ENCODE measurements at places on chromosomes 13 and 19. TPM values are rescaled to one million over a fixed set of nuclear protein-coding genes. Genes with fewer than 3 reads are reported as not detected.
A peak's percentile ranks its signal among the peaks of the same experiment; 100 is the strongest.

DNA sequence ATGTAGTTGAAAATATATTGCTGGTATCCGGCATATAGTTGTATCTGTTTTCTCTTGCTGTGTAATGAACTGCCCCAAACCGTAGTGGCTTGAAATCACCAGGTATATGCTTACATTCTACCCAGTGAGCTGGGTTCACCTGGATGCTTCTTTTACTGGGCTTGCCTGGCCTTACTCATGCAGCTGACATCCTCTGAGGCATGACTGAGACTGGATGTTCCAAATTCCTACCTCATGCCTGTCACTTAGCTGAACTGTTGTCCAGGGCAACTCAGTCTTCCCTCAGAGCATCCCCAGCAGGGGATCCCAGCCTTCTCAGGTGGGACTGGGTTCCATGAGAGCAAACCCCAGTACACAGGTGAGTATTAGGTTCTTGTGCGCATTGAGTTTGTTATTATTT is 66.8 kb downstream of the IFT88 start:
- H3K4me1 ChIP-seq = peaks cover 4% of the 10 kb centered on the region
- DNase-seq = no peak
- no peak overlapping the region for H3K4me3 ChIP-seq
- H3K27me3 ChIP-seq = no peaks in the 10 kb centered on the region
- no peaks in the 10 kb centered on the region for H3K36me3 ChIP-seq

GRCh38 chr19:33472691-33473652 is 48.6 kb downstream of the PEPD start:
- no peak for DNase-seq
- no peak overlapping the region for H3K27ac ChIP-seq
- H3K4me1 ChIP-seq = peaks cover 11% of the 10 kb centered on the region
- no peak overlapping the region for H3K4me3 ChIP-seq
- no peaks in the 10 kb centered on the region for H3K27me3 ChIP-seq

GRCh38 chr19:2171349-2172145 is 7.8 kb downstream of the DOT1L start:
- peak; percentile 79 for DNase-seq
- no peaks in the 10 kb centered on the region for H3K27me3 ChIP-seq

GRCh38 chr19:35332817-35333216 is 3.8 kb downstream of the CD22 start:
- no peaks in the 10 kb centered on the region for H3K27me3 ChIP-seq
- peaks cover 24% of the 10 kb centered on the region for H3K4me1 ChIP-seq
- peak overlapping the region; percentile 31 for H3K27ac ChIP-seq
- H3K36me3 ChIP-seq = no peaks in the 10 kb centered on the region
- H3K4me3 ChIP-seq = no peak overlapping the region

DNA sequence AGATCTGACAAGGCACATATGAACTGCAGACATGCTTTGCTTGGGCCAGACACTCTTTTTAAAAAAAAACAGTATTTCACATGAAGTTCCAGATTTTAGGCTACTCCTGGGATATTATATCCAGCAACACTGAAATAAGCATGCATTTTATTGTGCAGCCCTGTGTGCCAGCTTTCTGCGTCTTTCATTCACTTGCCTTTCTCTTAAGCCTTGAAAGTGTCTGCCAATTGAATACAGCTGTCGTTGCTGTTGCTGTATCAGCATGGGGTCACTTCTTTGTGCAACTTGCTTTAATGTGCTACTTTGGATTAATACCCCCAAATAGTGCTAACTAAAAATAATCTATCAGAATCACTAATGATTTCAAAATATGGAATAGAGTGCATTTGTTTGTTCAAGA is 657.8 kb downstream of the SLITRK6 start:
- no peak overlapping the region for H3K4me3 ChIP-seq
- H3K27ac ChIP-seq = no peak overlapping the region
- no peaks in the 10 kb centered on the region for H3K27me3 ChIP-seq
- no peak for DNase-seq

- H3K4me3 ChIP-seq = no peak overlapping the region
- H3K27ac ChIP-seq = no peak overlapping the region
- H3K27me3 ChIP-seq = no peaks in the 10 kb centered on the region
- H3K36me3 ChIP-seq = no peaks in the 10 kb centered on the region
Measured at GRCh38 chr19:31534786-31535657, 185.8 kb upstream of the TSHZ3 start.

DNA sequence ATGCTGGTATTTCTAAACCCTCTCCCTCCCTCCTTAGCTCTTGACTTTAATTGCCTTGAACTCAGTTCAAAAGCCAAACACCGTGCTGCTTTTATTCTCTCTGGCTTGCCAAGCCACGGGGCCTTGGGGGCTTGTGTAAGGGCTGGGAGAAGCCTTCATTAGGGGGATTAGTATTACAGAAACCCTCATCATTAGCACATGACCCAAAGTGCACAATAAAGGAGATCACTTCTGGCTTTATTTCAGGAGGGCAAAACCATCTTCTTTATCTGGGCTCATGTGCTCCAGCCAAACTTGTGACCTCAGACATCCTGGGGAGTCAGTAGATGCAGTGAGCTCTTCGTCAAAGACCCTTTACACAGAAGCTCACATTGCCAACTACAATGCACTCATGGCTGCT is at the start of gene DCT:
Gene DCT (minus strand): TSS at position 67 of the 400 bp plus-strand sequence. CDS start 427 bp downstream, outside the sequence.
- H3K4me1 ChIP-seq = peaks cover 5% of the 10 kb centered on the region
- no peaks in the 10 kb centered on the region for H3K36me3 ChIP-seq
- H3K27ac ChIP-seq = no peak within 1 kb of the TSS
- no peak within 1 kb of the TSS for H3K4me3 ChIP-seq

DNA sequence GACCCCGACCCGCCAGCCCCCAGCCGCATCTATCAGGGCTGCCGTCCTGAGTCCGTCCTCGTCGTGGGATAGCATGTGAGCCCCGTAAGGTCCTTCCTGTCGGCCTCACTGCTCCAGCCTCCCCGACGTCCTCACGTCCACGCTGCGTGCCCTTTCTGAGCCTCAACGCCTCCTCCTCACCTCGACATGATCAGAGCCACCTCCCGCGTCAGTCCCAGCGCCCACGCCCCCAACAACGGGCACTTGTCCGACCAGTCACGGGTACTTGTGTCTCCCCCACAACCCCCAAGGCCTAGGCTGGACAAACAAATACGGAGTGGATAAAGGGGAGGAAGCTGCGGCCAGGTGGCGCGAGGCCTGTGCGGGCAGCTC is 665 bp downstream of the ZNF497 start:
- peak overlapping the region; percentile 88 for H3K27ac ChIP-seq
- no peaks in the 10 kb centered on the region for H3K27me3 ChIP-seq
- DNase-seq = peak; percentile 56
- peaks cover 2% of the 10 kb centered on the region for H3K36me3 ChIP-seq
- peaks cover 27% of the 10 kb centered on the region for H3K4me1 ChIP-seq

GRCh38 chr13:109787135-109787954 is 962 bp upstream of the IRS2 start:
- H3K4me1 ChIP-seq = peaks cover 6% of the 10 kb centered on the region
- peak; percentile 36 for DNase-seq
- H3K27ac ChIP-seq = no peak overlapping the region
- peaks cover 3% of the 10 kb centered on the region for H3K36me3 ChIP-seq
- peaks cover 24% of the 10 kb centered on the region for H3K27me3 ChIP-seq

- no peak overlapping the region for H3K27ac ChIP-seq
- DNase-seq = no peak
- no peak overlapping the region for H3K4me3 ChIP-seq
- peaks cover 7% of the 10 kb centered on the region for H3K27me3 ChIP-seq
- no peaks in the 10 kb centered on the region for H3K36me3 ChIP-seq
- H3K4me1 ChIP-seq = peaks cover 28% of the 10 kb centered on the region
Measured at GRCh38 chr13:33206945-33207614, 78.5 kb downstream of the STARD13 start.

GRCh38 chr13:33483471-33483870 is 197.9 kb upstream of the STARD13 start:
- H3K27ac ChIP-seq = no peak overlapping the region
- H3K36me3 ChIP-seq = no peaks in the 10 kb centered on the region
- no peak overlapping the region for H3K4me3 ChIP-seq
- DNase-seq = no peak

GRCh38 chr19:55444646-55445045 is 1.5 kb upstream of the SHISA7 start:
- H3K36me3 ChIP-seq = peaks cover 3% of the 10 kb centered on the region
- H3K27ac ChIP-seq = no peak overlapping the region
- no peak for DNase-seq
- H3K4me1 ChIP-seq = peaks cover 12% of the 10 kb centered on the region
- peaks cover 48% of the 10 kb centered on the region for H3K27me3 ChIP-seq

- H3K4me3 ChIP-seq = peak overlapping the region; percentile 96
- no peak for DNase-seq
- peaks cover 24% of the 10 kb centered on the region for H3K36me3 ChIP-seq
- no peaks in the 10 kb centered on the region for H3K27me3 ChIP-seq
Measured at GRCh38 chr19:52188822-52189734, 774 bp upstream of the PPP2R1A start.

DNA sequence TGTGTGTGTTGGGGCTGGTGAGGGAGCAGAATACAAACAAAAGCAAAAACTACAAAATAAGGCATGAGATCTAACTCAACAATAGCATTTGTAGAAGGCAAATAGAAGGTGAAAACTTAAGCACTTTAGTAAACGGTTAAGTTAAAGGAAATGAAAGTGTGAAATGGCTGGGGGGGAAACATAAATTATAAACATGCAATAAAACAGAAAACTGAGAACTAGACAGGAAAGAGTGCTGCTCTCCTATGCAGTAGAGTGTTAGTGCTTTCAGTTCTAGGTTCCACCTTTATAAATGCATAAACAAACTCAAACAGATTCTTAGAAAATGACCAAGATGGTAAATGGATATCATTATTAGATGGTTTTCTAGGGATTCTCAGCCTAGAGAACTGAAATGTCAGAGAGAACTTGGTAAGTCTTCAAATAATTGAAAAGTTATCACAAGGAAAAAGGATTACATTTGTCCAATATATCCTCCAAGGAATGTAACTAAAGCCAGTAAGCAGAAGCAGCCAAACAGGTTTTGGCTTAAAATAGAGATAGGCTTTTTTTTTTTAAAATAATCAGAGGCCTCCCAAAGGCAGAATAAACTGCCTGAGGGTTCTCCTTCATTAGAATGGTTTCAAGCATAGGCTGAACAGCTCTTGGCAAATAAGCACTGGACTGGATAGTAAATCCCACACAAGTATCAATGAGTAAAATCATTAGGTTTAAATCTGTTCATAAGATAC is 23.3 kb downstream of the RBM26 start:
- H3K27ac ChIP-seq = peak overlapping the region; percentile 64
- DNase-seq = no peak
- peak overlapping the region; percentile 50 for H3K4me3 ChIP-seq
- H3K4me1 ChIP-seq = peaks cover 53% of the 10 kb centered on the region

KLK12 gene
- not detected for total RNA-seq

FXYD1 gene
- total RNA-seq = 1.4 TPM

KIR3DL2 gene
- 0.61 TPM for total RNA-seq

ZNF442 gene
- total RNA-seq = 1.3 TPM

ZNF667 gene
- total RNA-seq = 1.1 TPM

PRR19 gene
- total RNA-seq = 0.55 TPM
